ENCODE measurements at places on chromosomes 11 and 22.

DNA sequence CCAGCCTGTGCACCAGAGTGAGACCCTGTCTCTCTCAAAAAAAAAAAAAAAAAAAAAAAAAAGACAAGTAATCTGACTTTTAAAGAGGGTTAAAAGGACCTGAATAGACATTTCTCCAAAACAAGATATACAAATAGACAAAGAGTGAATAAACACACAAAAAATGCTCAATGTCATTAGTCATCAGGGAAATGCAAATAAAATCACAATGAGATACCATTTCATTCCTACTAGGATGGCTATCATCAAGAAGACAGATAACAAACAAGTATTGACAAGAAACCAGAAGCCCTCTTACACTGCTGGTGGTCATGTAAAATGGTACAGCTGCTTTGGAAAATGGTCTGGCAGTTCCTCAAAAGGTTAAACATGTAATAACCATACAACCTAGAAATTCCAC is 4.1 kb downstream of the RIC3 start:
- no peak for DNase-seq

DNA sequence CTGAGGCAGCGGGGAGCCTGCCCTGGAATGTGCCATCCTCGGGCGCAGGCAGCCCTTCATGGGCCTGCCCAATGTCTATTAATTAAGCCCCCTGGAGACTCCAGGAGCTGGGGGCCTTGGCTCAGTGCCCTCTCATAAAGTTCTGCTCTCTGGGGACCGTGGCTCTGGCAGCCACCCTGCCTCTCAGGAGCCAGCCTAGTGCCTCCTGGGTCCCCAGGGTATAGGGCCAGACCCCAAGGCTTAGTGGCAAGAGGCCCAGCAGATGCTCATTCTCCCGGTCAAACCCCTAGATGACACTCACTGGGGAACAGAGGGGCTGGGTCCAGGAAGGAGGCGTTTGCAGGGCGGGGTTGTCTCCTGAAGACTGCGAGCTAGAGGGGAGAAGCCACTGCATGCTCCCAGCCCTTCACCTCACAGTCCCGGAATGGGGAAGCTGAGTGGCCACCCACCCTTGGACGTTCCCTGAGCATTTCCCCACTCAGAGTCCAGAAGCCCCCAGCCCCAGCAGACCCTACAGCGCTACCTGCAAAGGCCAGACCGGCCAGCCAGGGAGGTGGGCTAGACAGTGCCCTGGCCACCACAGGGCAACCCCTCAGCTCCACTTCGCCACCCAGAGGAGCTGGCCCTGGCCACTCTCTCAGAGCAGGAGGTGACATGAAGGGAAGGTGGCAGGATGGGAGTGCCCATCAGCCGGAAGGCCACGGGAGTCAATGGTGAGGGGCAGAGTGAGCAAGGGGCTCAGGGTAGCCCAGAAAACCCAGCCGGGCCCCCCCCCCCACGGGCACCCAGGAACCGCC is 83.0 kb downstream of the CDKN1C start:
- DNase-seq = no peak

- no peak for DNase-seq
Measured at GRCh38 chr11:79312617-79313529, 128.0 kb downstream of the TENM4 start.

- peak; percentile 58 for DNase-seq
Measured at GRCh38 chr11:110919241-110919922, 207.1 kb upstream of the ARHGAP20 start.

GRCh38 chr11:117986981-117987574 is 884 bp downstream of the IL10RA start:
- peak; percentile 75 for DNase-seq

Data from inflammatory macrophage (primary cell).